Activated CD4-positive, alpha-beta T cell treated with anti-CD3 and anti-CD28 coated beads, Interleukin-2, amount 50 U/mL, for 1 hour (primary cell): ENCODE measurements at places on chromosomes 5 and 9.

- DNase-seq: no peak
Observed at GRCh38 chr5:143055596-143056338, 285.6 kb downstream of the ARHGAP26 start.

- DNase-seq: no peak
Observed at GRCh38 chr9:23621188-23621587, 204.9 kb downstream of the ELAVL2 start.

DNA sequence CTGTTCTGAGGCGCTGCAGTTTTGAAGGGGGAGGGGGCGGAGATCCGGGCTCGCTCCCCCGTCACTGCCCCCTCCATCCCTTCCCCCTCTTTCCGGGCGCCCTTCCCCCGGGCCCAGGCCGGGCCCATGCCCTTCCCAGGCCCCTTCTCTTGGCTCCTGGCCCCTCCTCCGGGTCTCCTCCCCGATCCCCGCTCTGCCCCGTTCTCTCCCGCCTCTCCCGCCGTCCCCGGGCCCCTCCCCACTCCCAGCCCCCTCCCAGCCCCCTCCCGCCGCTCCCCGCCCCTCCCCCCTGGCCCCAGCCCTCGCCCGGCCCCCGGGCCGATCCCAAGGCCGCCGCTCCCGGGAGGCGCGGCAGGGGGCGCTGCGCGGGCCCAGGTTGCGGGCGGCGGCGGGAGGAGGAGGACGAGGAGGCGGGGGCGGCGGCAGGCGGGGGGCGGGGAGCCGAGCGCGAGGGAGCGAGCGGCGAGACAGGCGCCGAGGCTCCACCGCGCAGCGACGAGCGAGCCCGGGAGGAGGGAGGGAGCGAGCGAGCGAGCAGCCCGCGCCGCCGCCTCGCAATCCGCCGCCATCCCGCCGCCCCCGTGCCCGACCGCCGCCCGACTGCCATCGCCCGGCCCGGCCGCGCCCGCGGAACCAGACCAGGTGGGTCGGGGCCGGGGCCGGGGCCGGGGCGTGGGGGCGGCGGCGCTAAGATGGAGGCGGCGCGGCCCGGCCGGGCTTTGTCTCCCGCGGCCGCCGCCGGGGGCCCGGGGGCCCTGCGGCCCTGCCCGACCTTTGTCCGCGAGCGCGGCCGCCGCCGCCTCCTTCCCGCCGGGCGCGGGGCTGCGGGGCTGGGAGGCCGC is at the start of gene PRRC2B:
TSS of gene PRRC2B (plus strand) at position 465 of the 842 bp plus-strand sequence. CDS start 36,059 bp downstream, outside the sequence.
- peak; percentile 85 for DNase-seq

- DNase-seq: no peak
Observed at GRCh38 chr9:98365227-98365669, 109.8 kb upstream of the TBC1D2 start.

DNA sequence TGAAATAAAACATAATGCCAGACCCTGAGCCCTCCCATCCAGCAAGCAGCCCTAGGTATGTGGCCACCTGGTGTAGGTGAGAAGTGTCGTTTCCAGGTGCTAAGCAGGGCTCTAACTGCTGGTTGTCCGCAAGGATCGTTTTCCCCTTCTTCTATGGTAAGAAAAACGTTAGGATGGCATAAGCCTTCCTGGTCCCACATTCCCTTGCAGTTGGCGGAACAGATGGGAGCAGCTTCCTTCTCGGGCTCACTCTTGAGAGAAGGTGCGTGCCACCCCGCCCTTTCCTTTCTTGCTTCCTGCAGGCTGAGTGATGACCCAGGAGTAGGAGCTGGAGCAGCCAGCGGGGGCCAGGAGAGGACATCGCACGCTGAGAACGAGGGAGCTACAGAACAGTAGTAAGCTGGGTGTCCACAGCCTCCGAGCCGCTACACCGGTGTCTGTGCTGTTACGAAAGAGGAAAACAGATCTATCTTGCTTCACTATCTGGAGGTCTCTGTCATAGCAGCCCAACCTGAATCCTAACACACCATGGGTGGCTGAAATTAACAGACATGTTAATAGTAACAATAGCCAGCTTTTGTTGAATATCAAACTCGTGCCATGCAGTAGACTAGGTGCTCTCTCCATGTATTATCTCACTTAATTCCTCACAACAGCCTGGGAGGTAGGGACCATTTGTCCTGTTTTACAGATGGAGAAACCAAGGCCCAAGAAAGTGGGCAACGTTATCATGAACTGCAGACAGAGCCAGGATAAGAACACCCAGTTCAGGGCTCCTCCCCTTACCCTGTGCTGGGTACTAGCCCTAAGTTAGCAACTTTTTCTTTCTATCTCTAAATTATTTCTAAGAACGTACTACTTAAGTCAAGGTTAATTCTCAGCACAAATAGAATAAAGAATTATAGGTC is 139.8 kb downstream of the COL23A1 start:
- no peak for DNase-seq

GRCh38 chr5:89988129-89988810 is 421.3 kb downstream of the CETN3 start:
- no peak for DNase-seq

- DNase-seq: no peak
Observed at GRCh38 chr9:84978661-84979060, 309.1 kb downstream of the NTRK2 start.

DNA sequence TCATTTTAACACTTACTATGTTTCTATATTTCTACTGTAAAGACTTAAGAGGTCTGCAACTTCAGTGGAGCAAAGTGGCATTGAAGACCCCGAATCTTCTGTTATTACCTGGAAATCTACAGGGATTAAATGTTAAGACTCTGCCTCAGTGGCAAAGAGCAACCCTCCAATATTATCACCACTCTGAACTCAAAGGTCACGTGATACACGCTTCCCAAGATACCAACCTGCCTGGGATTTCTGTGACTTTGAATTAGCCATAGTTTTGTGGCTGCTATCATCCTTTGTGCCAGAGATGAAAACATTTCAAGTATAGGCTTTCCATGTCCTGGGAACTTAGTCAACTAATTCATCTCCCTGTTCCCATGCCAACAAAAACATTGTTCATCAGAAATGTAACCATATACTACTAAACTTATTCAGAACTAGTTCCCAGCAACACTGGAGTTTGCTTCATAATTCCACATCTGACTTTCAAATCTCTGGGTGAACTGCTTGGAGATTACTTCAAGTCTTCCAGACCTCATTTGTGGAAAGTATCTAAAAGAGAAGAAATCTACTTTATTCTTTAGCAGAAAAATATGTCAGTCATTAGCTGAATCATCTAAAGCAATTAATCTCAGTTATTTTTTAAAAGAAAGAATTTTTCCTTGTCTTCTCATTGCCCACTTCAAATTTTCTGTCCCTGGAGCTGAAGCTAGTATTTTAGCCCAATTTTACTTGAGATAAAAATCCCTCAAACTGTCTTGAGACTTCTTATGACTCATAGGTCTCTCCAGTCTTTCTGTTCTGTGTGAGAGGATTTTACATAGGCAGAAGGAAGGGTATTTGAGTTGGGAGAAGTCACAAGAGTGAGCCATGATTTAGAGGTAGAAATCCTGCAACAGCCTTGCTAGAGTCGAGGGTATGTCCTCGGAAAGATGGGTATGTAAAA is 83.0 kb downstream of the ZNF462 start:
- DNase-seq: no peak

DNA sequence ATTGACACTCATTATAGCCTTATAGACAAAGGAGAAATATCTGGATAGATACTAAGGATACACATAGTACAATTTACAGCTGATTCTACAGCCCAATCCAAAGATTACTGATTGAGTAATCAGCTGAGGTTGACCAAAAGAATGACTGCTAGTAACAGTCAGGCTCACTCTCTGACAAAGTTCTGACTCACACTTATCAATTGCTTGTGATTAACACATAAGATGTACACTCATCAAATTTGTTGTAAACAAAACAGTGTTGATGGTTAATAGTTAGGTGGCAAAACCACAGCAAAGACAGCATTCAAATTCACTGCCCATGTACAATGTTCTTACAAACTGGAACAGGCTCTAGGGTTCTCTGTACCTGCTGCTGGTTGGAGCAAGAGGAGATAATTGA is 422.7 kb downstream of the TLE1 start:
- no peak for DNase-seq

GRCh38 chr5:61386045-61386800 is 54.2 kb downstream of the ZSWIM6 start:
- no peak for DNase-seq

- no peak for DNase-seq
Observed at GRCh38 chr5:55141945-55142690, 17.9 kb upstream of the GPX8 start.

DNA sequence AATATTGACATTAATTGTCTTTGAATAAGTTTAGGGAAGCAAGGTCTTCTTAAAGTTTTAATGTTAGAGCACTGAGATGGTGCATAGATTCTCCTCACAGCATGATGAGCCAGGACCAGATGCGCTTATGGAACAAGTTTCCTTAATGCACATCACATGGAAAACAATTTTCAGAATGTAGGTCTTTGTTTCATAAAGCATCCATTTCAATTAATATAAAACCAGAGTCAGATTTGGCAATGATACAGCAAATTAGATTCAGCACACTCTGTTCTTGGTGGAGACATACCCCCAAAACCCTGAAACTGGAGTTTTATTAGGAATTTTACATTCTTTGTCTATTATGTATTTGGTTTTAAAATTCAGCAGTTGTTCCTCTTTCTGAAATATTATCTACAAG is 402.1 kb upstream of the SEMA6A start:
- DNase-seq: no peak

DNA sequence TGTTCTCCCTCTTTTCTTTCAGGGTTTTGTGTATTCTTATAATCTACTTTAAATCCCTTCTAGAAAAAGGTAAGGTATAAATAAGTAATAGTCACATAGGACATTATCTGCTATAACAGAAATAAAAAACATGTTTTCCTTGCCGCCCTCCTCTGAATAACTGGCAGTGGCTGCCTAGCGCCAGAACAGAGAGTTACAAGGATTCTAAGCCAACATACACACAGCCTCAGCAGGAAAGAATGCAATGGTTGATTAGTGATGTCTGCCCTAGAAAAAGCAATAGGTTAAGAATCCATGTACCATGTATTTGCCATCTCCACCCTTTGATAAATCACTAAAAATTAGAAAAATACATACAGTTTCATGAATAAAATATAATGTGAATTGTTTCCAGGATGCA is 4.9 kb downstream of the MED27 start:
- DNase-seq: no peak

GRCh38 chr5:124044613-124045012 is 532.6 kb downstream of the CSNK1G3 start:
- no peak for DNase-seq

DNA sequence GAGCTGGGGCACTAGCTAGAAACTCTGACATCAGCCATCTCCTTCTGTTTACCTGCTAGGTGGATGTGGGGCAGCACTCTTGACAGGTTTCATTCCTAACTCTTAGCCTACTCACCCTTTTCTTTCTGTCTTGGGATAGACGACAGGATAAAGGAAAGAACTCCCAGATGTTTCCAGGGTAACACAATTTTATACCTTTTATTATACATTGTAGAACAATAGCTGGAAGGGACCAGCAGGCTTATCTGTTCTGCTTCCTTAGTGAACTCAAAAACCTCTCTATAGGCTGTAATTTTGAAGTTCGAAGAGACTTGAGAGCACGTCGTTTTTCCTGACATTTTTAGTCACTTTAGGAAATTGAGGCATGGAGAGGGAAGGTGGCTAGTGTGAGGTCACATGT is 13.2 kb downstream of the SPTAN1 start:
- no peak for DNase-seq

GRCh38 chr9:86406366-86406765 is 52.2 kb upstream of the TUT7 start:
- DNase-seq: no peak

DNA sequence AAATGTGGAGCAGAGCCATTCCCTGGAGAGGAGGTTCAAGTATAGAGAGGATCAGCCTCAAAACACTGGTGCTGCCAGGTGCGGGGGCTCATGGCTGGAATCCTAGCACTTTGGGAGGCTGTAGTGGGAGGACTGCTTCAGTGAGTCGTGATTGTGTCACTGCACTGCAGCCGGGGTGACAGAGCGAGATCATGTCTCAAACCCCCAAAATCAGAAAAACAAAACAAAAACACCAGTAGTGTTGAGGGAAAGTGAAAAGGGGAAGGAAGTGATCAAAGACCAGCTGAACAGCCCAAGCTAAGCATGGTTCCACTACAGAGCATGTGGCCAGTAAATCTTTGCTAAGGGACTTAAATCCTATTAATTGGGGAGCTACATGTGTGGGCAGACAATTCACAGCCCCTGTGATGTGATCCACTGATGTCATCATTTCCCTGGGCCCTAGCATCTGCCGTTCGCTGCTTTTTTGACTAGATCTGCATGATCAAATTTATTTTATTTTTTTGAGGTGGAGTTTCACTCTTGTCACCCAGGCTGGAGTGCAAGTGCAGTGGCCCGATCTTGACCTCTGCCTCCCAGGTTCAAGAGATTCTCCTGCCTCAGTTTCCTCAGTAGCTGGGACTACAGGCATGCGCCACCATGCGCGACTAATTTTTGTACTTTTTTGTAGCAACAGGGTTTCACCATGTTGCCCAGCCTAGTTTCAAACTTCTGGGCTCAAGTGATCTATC is 2.7 kb upstream of the PCBD2 start:
- no peak for DNase-seq

GRCh38 chr5:64973215-64973614 is 204.5 kb downstream of the CWC27 start:
- no peak for DNase-seq

GRCh38 chr5:6827526-6828219 is 114.4 kb downstream of the TENT4A start:
- DNase-seq: peak; percentile 15
